ENCODE measurements at places on chromosomes 5 and 9.

DNA sequence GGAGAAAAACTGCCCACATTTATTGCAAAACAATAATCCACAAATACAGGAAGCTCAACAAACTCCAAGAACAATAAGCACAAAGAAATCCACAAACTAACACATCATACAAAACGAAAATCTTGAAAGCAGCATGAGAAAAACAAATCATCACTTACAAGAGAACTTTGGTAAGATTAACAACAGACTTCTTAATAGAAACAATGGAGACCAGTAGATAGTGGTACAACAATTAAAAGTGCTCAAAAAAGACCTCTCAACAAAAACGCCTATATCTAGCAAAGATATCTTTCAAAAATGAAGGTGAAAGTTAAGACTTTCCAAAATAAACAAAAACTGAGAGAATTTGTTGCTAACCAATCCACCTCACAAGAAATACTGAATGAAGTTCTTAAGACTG, 38.4 kb downstream of the CDKL3 start:
- no peak for DNase-seq

- DNase-seq, result no peak
Measured at GRCh38 chr9:93260263-93261066, 76.5 kb downstream of the WNK2 start.

DNA sequence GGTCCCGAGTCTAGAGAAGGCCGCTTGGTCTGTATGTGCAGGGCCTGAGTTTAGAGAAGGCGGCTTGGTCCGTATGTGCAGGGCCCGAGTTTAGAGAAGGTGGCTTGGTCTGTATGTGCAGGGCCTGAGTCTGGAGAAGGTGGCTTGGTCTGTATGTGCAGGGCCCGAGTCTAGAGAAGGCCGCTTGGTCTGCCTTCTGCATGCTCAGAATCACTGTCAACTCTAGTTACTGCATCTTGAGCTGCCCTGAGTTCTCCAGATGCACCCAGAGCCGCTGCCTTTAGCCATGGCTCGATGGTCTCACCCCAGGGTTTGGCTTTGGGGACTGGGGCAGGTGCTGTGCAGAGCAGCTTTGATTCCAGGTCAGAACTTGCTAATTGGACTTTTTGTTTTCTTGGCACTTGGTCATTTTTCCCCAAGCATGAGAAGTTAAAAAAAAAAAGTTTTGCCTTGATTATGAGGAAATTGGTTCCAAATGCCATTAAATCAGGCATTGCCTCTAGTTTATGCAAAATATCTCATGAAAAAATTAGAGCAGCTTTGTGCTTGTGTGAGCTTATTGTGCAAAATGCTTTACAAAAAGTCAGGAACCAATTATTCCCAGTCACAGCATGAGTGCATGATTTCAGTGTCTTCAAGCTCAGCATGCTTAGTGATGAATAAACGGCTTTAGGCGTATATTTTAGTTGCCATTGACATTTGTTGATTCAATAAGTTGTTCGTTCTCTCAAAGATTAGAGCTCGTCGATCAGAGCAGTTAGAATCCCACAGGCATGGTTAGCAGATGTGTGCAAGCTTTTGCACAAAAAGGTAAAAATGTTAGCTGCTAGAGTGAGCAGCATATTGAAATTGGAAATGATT, 25.4 kb upstream of the EXOC3 start:
- no peak for DNase-seq

DNA sequence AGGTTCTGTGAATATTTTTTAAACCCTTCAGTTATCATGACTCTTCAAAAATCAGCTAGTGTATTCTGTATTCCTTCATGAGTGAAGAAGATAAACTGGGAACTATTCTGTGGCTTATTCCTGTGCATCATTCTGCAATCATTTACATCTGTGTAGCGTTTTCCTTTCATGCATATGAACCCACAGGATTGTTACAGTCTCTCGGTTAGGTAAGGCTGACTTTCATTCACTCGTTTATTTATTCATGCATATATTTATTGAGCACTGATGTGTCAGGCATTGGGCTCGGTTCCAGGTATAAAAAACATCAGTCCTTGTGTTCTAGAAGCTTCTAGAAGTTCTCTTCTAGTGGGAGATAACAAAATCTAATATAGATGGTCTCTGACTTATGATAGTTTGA, 318.4 kb downstream of the MAN2A1 start:
- no peak for DNase-seq

DNA sequence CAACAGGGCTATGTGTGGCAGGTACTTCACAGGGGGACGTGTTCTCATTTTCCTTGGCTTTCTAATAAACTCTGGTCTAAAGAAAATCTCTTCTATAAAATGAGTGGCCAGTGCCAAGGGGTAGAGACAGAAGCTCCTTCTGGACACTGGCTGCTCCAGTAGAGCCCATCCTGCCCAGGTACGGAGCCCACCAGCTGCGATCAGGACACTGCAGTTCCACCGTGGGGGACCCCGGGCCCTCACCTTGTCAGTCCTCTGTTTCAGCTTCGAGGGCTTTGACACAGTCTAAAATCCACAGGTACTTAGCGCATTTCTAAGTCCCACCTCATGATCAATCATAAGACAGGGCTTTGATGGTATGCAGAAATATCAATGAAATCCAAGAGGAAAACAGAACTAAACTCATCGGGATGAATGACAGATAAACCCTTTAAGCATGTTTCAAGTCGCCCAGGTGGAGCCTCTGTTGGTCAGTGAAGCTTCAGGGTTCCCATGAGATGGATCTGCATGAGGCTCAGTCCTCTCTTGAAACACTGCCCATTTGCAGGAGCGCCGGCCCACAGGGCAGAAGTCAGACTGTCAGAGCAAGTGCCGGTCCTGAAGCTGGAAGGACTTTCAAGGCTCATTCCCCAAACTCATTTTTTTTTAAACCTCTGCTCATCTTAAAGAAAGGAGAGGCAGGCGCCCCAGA, 20.3 kb upstream of the TERT start:
- DNase-seq, result no peak

DNA sequence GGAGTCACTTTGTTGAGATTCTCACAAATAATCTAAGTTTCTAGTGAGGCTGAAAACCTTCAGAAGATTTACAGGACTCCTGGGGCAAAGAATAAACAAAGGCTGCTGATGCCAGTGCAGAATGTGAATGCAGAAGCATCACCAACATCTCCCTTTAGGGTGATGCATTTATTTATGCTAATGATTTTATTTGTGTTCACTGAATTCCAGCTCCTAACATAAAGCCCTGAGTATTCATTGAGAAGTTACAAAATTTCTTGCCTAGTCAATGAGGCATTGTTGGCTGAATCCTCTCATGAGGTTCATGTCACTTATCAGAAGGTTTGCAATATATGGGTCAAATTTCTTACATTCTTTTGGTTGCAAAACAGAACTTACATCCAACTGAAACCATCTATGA, 70.0 kb downstream of the GRIN3A start:
- DNase-seq, result no peak

DNA sequence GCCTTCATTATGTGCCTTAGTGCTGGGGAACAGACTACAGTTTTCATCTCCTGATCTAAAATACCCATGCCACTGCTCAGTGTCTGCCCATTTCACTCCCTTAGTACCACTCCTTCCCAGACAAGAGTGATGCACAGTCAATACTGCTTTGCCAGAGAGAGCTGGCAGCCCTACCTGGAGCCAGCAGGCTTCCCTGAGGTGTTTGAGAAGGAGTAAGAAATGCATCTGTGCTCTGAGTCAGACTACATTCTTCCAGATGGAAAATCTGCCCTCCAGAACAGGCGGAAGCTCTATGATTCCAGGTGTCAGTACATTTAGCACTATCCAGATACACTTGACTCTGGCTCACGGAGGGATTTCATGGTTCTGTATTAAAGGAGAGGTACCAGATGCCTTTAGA, 209.8 kb downstream of the BRINP1 start:
- DNase-seq, result no peak

DNA sequence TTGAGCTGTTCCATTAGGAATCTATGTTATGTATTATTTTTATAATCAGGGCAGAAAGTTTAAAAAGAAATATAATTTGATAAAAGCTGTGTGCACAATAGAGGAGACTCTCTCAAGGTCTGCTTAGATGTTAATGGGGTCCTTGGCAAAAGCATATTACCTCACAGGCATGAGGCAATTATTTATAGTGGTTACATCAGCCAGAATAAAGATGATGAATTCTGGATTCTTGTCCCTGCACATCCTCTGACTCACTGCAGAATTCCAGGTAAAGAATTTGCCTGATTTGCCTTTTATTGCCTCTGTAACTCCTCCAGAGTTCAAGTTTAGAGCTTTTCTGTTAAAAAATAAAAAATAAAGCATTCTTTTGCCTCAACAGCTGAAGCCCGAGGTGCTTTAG, 253.6 kb downstream of the MAST4 start:
- DNase-seq, result no peak

GRCh38 chr5:163995206-163995605, 489.8 kb downstream of the MAT2B start:
- no peak for DNase-seq

- no peak for DNase-seq
Measured at GRCh38 chr5:89584339-89584956, 701.5 kb upstream of the MEF2C start.

DNA sequence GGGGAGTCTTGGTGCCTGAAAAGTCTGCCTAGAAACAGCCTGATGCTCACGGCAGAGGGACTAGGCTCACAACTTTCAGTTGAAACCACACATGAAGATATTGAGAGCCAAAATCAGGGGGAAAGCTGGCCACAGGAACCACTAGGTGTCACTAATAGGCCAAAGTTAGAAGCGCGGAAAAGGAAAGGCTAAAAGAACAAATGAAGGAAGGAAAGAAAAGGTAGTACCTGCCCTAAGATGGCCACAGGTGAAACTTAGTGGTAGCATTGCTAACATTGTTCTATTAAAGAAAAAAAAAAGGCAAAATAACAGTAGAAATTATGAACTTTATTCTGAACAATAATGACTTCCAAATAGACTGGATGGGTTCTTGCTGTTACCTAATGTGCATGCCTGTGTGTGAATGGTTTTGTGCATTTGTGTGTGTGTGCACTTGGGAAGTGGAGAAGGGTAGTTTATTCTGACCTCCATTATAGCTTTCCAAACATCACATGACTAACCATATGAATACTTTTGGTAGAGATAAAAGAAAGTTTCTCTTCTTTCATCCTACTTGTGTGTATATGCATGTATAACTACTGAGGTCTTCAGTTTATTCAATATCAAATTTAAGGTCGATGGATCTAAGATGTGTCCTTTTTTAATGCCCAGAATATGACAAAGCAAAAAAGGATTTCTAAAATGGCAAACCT, 2.1 kb upstream of the RFESD start:
- DNase-seq, result no peak

Measured in caudate nucleus (tissue), 63 donors.